Spleen (tissue), 13 donors: ENCODE measurements at places on chromosomes 12 and 14. TPM values are rescaled to one million over a fixed set of nuclear protein-coding genes. Genes with fewer than 3 reads are reported as not detected.
A peak's percentile ranks its signal among the peaks of the same experiment; 100 is the strongest.

DNA sequence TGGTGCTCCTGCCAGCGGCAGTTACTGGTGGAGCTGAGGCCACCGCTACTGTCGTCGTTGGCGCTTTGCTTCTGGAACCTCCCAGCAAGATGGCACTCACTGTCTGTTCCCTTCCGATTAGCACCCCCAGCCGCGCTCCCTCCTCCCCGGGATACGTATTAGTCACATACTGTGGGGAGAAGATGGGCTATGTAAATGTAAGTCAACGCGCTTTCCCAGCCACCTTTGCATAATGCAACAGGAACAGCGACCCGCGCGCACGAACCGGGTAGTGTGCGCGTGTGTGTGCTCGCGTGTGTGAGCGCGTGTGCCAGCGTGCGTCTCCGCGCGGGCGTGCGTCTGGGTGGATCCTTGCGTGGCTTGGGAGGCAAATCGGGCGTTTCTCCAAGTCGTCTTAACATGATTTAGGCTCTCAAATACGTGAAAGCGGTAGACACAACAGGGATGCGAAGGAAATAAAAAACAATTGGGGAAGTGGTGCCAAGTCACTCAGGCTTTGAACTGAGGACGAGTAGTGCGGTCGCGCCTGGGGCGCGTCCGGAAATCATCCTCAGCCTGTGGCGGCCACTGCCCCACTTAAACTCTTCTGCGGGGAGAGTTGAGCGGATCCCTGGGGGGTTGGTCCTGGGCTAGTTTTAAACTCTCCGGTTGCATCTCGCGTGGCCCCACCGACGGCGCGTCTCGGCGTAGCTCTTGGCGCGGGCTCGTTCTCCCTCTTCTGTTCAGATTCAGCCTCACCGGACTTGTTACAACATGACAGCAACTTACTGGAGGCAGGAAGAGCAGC, 1.8 kb downstream of the FLRT2 start:
- peak; percentile 79 for DNase-seq

DNA sequence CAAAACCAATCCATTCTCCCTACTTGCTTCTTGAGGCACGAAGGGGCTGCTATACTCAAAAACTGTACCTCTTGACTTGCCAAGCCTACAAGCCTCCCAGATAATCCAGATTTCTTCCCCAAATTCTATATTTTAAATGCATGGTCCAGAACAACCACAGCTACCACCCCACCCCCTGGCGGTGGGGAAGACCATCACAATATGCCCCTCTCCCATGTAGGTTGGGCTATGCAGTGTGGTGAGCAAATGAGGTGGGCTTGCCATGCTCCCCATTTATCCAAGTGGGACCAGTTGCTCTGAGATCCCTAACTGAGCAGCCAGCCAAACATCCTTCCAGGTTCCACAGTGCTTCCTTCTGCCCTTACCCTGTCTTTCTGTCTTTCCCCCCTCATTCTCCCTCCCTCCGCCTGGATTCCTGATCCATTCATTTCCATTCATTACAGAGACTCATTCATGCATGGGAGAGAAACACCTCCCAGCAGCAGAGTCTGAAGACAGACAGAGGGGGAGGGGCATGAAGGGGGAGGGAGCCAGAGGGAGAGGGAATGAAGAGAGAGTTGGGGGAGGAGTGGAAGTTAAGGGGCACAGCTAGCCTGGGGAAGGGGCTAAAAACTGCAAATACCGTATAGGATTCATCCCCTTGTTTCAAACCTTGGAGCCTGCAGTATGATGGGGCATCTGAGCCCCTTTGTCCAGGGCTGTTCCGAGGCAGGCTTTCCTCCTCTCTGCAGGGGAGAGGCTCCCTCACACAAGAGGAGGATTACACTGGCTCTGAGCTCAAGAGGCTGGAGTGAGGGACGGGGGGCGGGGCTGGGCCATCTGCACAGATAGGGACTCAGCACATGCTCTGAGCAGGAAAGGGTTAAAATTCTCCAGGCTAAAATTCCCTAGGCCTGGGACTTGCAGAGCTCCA, 4.4 kb downstream of the ZNF219 start:
- no peak for DNase-seq

DNA sequence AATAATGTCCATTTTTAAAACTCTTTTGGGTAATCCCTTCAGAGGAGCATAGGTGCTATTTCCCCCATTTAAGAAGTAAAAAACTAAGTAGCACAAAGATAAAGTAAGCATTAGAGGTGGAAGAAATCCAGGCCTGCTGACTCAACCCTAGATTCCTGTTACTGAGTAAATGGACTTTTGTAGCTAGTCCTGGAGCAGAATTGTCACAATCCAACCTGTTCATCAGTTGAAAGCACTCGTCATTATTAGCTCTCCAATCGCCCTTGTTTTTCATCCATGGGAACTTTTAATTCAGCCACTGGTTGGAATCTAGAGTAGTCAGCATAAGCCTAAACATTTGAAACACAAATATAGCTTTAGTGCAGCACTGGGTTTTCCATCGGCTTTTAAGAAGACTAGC, 139.5 kb upstream of the AMIGO2 start:
- no peak for DNase-seq

DNA sequence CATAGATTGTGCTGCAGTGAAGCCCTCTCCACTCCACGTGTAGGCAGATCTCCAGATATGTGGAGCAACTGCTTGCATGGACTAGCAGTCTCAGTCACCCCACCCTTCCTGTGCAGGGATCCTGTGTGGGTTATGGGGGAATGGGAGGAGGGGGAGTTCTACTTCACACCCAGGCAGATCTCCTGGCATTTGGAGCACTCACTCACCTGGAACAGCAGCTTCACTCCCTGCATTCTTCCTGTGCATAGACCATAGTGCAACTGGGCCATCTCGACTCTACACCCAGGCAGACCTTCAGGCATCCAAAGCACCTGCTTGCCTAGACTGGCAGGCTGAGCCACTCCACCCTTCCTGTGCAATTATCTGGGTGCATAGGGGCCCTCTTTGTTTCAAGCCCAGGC, 96.0 kb upstream of the PCED1B start:
- DNase-seq = no peak

GRCh38 chr14:52031781-52032180, 37.1 kb downstream of the NID2 start:
- no peak for DNase-seq

DNA sequence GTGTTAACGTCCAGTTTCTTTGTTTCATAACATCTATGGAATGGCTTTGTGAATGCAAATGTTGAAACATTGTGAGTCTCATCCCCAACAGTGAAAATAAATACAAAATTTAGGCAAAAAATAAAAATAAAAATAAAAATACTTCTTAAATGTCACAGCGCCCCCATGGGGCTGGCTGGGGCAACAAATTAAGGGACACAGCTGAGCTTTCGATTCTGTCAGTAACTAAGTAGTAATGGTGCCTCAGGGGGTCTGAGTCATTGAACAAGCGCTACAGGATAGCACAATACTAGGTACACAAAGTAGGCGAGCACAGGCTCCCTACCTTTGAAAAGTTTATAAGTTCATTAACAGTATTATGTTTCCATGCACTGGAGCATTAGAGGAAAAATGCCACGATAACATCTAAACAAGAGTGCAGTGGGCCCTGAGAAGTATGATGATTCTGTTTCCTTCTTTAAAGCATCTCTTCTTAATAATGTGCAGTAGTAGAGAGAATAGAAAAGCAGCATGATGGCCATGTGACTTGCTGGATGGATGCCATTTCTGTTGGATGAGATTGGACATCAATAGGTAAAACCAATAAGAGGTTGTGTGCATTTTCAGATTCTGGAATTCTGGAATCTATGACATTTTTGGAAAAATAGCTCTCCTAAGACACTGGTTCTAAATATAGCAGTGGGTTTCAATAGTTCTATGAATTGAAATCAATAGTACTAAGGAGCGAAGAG, 667.2 kb downstream of the DIO2 start:
- no peak for DNase-seq

DNA sequence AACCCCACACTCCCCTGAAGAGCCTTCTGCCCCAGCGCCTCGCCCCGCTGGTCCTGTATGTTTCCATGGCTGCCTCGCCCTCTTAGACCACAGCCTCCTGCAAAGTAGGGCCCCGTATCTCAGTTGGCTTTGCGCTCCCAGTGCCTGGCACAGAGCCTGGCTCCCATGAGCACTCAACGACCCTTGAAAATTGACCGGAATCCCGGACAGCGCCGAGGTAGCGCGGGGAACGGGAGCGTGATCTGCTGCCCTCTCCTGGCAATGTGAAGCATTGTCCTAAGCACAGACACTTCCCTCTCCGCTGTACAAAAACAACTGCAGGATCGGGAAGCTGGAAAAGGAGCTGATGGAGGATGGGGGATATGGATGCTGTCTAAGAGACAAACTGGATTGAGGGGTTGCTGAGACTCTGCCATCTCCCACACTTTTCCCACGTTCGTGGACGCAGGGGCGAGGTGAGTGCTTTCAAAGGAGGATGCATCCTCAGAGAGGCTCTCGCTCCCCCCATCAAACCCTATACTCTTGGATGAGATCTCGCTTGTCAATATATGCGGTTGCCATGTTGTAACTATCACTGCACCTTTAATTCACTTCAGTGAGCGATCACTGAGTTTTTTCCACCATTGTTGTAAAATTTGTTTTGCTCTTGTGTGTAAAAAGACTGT, 10.7 kb upstream of the FKBP4 start:
- DNase-seq = peak; percentile 86

GRCh38 chr12:52147367-52147963, 44.3 kb downstream of the KRT80 start:
- DNase-seq = peak; percentile 76

The SLC39A5 gene
- total RNA-seq = not detected

The SYNE3 gene
- 31.7 TPM for total RNA-seq

The BDKRB2 gene
- total RNA-seq = 0.13 TPM

The CATSPERB gene
- 1.2 TPM for total RNA-seq

The BDKRB1 gene
- total RNA-seq = not detected
